ENCODE measurements at places on chromosomes 6 and 20.

- no peak for DNase-seq
These were observed 33.0 kb upstream of the SPDEF start for GRCh38 chr6:34589140-34589539.

- DNase-seq = no peak
These were observed 467.4 kb upstream of the ID4 start for GRCh38 chr6:19369785-19370184.

- no peak for DNase-seq
These were observed 125.9 kb upstream of the CD93 start for GRCh38 chr20:23212011-23212410.

DNA sequence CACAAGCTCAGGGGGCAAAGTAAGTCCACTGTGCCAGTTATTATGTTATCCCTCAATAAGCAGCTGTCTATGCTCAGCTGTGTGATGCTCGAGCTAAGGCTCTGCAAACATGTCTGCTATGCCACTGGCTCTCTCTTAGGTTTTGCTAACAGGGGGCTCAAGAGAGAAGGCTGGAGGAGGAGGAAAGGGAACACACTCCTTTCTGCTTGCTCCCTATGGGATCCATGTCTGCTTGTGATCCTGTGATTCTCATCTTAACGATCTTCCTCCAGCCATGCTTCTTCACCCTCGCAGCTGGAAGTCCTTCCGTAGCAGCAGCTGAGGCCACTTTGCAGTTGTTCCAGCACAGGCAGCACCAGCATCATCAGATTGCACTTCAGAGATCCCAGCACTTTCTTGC lies 37.0 kb upstream of the IGF2R start:
- no peak for DNase-seq

DNA sequence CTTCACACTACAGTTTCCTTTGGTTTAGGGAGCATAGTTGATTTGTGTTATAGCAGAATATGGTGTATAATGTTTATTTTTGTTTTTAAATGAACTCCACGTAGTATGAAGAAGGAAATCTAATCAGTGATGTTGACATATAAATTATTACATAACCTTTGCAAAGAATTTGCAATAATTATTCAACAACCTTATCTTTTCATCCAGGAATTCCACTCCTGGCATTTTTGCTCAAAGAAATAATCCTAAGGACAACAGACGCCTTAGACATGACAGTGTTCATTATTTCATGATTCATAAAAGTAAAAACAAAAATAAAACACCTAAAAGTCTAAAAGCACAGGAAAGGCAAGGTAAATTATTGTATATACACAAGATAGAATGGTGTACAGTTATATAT lies 229.2 kb downstream of the EPM2A start:
- DNase-seq = no peak

- no peak for DNase-seq
These were observed 19.2 kb upstream of the GLP1R start for GRCh38 chr6:39029156-39030011.

GRCh38 chr6:105868823-105869460 lies 217.2 kb upstream of the PRDM1 start:
- no peak for DNase-seq

DNA sequence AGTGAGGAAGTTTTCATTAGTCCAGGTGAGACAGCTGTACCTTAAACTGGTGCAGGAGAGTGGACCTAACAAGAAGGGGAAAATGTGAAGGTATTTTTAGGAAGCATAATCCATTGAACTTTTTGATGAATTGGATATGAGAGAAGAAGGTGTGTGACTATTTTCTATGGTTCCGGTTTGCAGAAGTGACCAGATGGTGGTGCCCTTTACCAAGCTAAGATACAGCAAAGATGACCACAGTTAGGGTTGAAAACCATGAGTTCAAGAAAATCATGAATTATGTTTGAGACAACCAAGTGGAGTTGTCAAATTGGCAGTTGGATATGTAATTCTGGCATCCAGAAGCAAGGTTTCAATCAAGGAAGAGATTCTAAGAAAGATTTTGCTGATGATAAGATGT lies 61.9 kb upstream of the NRSN1 start:
- no peak for DNase-seq

DNA sequence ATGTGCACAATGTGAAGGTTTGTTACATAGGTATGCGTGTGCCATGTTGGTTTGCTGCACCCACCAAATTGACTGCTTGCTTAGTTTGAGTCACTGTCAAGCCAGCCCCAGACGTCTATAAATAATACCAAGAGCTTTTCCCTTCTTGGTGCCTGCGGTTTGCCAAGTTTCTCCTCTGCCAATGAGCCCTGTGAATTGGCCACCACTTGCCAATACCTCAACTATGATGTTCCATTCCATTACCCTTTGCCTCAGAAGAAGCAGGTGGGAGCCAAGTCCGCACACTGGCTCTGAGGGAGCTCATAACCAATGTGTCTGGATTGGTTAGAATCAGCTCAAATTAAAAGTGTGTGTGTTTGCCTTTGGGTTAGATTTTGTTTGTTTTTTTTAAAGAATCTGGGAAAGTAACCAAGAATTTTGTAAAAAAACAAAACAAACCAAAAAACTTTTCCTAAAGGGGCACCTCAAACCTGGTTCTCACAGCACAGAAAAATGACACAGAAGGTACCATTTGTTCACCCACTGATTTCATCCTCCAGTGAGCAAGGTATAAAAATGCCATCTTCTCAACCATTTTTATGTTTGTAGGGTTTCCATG lies 244.7 kb upstream of the PRND start:
- no peak for DNase-seq

DNA sequence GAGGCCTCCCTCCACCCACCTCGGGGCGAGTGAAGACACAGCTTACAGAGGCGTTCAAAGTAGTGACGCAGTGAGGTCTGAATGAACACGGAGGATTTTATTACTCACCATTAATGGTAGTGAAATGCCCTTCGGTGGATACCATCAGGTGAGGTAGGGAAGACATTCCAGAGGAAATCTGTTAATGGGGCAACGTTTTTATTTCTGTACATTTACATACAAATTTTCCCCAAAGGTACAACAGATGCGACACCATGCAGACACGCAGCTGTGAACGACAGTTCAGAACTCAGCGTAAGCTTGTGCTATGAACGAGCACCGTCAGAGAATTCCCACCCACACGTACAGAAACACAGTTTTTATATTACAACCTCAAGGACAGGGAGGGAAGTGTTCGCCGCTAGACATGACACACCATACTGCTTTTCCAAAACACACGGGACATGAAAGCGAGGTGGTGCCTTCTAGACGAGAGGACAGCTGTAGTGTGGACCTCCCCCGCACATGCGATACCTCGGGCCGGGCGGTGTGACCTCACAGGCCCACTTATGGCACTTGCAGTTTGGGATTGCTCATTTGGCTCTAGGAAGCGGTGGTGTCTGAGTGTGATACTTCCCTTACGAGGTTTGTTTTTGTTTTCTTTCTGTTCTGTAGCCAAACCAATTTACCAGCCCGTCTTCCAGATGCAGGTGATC lies 10.7 kb downstream of the PSMG4 start:
- DNase-seq = no peak

GRCh38 chr6:39362487-39362865 lies 40.0 kb upstream of the KCNK16 start:
- no peak for DNase-seq

DNA sequence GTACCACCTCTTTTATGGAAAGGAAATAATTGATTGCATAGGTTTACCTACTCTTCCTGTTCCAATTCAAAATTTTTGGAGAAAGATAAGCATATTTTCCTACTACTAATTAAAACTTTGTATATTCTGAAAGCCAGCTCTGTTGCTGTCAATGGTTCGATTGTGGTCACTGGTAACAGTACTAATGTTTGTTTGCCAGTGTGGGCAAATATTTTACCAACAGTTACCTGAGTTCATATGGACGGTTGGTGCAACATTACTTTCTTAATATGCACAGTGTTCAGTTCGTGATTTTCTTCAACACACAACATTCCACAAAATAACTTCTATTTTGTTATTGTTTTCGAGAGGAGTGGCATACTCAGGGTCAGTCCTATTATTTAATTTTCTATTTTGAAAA lies 17.1 kb upstream of the CTAGE9 start:
- no peak for DNase-seq

GRCh38 chr6:125230674-125231073 lies 71.1 kb downstream of the HDDC2 start:
- DNase-seq = no peak

DNA sequence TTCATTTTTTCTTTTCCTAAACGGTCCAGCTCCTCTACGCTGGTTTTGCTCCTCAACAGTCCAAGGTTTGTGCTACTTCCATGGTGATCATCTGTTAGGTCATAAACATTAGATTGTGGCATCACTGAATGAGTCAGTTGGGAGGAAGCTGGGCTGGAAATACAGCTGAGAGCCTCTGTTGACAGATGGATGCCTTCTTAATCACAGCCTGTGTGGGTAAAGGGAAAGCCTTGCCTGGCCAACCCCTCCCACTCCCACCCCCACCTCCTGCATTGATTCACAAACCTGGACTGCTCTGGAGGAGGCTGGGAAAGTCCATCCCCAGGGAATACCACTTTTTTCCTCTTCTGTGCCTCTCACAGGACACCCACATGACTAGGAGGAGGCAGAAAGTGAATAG lies 180.6 kb upstream of the CCN2 start:
- no peak for DNase-seq

- no peak for DNase-seq
These were observed 9.4 kb downstream of the LAMA5 start for GRCh38 chr20:62357681-62358080.

DNA sequence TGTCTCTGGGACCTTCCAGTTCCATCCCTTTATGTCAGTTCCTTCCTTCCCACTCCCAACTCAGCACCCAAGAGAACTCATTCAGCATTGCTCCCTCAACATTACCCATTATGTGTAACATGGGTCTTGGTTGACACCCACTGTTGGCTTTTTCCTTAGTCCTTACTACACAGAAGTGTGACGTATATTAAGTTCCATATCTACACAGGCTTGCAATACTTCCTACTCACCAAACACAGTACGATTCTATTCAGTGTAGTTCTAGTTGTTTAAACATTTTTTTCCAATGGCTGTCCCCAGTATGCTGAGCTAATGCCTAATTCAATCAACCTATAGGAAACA lies 37.7 kb downstream of the ARHGAP18 start:
- no peak for DNase-seq

DNA sequence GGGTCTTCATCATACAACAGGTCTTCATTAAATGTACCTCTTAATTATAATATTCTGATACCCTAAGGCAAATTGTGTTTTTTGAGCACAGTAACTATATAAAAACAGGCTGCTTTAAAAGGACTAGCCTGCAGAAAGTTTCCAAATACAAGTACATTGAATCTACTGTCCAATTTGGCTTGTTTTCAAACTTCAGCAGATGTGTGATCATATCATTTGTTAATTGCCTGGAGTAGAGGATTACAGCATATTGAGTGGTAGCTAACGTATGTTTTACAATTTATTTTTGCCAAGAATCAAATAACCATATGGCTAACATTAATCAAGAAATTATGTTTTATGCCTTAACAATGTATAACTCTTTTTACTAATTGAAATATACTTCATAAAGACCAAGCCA lies 12.6 kb downstream of the TINAG start:
- DNase-seq = no peak

GRCh38 chr20:54194724-54195438 lies 13.0 kb upstream of the PFDN4 start:
- DNase-seq = no peak

DNA sequence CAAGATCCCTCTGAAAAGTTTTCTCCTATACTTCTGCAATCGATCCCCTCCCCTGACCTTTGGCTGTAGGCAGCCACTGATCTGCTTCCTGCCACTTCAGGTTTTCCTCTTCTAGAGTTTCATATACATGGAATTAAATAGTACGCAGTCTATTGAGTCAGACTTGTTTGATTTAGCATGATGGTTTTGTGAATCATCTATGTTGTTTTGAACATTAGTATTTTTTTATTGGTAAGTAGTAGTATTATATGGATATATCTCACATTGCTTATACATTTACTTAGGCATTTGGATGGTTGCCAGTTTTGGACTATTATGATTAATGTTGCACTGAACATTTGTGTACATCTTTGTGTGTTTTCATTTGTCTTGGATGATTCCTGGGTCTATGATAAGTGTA lies 518.0 kb downstream of the CD109 start:
- DNase-seq = no peak

GRCh38 chr6:74735304-74735703 lies 470.5 kb downstream of the COL12A1 start:
- no peak for DNase-seq

- no peak for DNase-seq
These were observed 25.0 kb upstream of the BRPF3 start for GRCh38 chr6:36171573-36171972.

DNA sequence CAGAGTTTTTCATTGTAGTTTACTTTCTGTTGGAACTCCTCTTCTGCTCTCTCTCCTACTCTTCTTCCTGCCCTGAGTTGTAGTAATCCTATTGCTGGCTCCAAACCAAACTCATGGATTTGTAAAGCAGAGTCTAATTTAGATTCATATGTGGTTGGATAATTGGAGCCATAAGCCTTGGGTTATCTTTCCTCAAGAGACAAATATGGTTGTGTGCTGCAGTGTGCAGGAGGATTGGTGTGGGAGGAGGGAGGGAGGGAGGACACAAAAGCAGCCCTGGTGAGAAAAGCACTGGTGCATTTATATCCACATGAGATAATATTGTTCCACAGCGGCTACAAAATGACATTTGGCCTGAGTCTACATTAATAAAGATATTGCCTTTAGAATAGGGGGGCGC lies 4.2 kb downstream of the HLA-G start:
- no peak for DNase-seq

- DNase-seq = no peak
These were observed 13.4 kb upstream of the BNIP5 start for GRCh38 chr6:36350082-36350481.

GRCh38 chr20:24444526-24445190 lies 24.8 kb upstream of the SYNDIG1 start:
- no peak for DNase-seq

DNA sequence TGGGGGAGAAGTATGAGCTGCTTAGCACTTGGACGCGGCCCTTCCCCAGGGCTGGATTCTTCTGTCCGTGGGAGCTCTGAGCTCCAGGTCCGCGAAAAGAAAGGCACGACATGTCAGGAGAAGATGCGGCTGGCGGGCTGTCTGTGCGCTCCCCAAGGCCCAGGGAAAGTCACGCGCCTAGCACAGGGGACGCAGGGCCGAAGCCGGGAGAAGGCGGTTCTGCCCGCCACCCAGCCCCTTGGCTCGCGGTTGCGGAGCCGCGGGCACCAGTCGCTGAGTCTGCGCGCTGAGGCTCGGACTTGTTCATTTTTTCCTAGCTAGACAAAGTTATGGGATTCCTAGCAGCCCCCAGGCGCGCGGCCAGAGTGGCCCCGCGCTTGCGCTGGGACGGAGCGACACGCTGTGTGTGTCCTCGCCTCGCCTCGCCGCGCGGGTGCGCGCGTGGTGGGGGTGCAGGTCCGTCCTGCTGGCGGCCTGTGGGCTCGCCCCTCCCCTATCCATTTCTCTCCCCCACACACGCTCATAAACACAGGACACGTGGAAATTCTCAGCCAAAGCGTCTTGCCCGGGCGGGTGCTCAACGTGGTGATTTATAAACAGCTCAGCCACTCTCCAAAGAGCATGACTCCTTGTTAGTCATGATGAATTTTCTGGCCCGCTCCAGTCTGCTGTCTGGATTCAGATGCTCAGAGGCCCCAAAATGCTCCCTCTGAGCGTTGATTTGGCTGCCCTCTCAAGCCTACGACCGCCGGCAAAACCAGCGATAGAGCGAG lies 1.9 kb upstream of the POU3F2 start:
- DNase-seq = peak; percentile 62
